ENCODE measurements at places on chromosomes 16 and 17.

DNA sequence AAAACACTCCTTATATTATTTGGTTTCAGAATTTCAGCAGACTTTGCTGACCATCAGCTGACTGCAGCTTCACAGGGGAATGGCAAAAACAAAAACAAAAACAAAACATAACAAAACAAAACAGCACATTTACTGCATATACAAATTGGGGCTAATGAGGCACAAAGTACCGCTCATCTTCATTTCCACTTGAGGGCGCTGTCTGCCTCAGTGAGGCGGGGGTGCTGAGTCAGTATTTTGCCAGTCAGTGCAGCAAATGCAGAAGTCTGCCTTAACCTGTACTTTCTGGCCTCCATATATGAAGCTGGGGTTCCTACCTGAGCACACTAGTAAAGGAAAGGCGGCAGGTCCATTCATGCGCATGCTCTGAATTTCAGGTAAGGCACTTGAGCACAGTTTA is 13.5 kb upstream of the DYNLRB2 start:
- peak; percentile 65 for DNase-seq

DNA sequence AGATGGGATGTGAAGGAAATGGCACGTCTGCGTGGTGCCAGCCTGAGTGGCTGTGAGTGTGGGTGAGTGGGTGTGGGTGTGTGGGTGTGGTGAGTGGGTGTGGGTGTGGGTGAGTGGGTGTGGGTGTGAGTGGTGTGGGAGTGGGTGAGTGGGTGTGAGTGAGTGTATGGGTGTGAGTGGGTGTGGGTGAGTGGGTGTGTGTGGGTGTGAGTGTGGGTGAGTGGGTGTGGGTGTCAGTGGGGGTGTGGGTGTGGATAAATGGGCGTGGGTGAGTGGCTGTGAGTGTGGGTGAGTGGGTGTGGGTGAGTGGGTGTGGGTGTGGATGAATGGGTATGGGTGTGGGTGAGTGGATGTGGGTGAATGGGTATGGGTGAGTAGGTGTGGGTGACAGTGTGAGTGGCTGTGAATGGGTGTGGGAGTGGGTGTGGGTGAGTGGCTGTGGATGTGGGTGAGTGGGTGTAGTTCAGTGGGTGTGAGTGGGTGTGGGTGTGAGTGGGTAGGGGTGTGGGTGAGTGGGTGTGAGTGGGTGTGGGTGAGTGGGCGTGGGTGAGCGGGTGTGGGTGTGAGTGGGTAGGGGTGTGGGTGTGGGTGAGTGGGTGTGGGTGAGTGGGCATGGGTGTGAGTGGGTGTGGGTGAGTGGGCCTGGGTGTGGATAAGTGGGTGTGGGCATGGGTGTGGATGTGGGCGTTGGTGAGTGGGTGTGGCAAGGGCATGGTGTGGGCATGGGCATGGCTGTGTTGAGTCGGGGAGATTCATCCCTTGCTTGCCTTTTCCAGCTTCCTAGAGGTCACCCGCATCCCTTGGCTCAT is 80.8 kb downstream of the ZDHHC7 start:
- no peak for DNase-seq

GRCh38 chr16:5905935-5906334 is 808.3 kb upstream of the EEF2KMT start:
- no peak for DNase-seq

- no peak for DNase-seq
Observed at GRCh38 chr17:78117027-78117981, 11.3 kb downstream of the TMC6 start.

GRCh38 chr17:45228763-45229539 is 7.3 kb downstream of the FMNL1 start:
- DNase-seq: peak; percentile 90

DNA sequence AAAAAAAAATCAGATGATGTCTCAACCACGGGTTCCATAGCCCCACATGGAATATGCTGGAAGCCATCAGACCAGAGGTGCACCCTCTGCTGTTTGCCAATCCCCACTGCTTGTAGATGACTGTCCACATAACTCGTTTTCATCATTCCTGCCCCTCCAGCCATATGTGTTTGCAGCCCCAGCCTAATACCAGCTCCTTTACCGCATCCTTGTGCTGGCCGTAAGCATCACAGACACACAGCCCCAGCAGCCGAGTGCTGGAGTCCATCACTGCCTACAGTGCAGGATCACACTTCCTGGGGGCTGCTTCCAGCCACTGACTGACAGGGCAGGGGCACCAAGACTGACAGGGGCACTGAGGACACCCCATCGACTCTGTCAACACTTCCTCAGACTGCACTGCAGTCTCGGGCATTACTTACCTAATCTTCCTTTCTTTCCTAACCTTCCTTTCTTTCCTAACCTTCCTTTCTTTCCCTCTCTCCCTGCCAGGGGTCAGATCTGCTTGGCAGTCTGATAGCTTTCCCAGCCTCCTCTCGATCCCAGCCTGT is 5.0 kb downstream of the RCVRN start:
- DNase-seq: no peak

DNA sequence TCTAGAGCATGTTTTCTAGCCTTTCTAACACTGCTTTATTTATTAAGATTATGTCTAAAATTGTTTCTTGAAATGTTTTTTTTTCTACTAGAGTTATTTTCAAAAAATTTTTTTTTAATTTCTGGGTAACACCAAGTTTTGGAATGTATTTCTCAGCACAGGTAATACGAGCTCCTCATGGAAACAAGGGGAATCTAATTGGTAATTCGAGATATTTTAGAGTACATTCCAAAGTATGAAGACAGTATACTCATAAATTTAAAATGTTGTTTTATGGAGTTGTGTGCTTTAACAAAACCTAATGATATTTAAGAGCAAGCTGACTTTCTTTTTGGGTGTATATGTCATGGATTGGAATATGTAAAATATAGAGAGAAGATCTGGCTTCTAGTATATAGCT is 42.4 kb downstream of the OMG start:
- no peak for DNase-seq

DNA sequence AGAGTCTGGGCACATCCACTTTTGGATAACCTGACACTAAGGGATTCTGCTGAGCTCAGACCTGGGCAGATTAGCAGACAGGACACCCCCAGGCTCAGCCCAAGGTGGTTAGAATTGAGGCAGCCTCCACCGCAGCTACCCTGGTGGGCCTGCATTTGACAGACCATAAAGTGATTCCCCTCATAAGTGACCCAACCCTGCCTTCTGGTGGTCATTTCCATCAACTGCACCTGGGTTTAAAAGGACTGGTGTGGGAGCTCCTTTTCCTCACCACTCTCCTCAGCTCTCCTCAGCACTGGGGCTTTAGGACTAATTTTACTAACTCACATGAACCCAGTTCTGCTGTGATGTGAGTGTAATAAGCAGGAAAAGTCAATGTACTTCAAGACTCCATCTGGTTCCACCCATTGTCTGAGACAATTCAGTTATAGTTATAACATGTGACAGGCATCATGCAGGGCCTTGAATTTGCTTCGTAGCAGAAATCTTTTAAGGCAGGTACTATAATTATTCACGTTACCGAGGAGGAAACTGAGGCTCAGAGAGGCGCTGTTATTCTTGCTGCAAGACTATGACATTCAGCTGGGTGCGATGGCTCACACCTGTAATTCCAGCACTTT is 42.5 kb downstream of the MYH3 start:
- no peak for DNase-seq

DNA sequence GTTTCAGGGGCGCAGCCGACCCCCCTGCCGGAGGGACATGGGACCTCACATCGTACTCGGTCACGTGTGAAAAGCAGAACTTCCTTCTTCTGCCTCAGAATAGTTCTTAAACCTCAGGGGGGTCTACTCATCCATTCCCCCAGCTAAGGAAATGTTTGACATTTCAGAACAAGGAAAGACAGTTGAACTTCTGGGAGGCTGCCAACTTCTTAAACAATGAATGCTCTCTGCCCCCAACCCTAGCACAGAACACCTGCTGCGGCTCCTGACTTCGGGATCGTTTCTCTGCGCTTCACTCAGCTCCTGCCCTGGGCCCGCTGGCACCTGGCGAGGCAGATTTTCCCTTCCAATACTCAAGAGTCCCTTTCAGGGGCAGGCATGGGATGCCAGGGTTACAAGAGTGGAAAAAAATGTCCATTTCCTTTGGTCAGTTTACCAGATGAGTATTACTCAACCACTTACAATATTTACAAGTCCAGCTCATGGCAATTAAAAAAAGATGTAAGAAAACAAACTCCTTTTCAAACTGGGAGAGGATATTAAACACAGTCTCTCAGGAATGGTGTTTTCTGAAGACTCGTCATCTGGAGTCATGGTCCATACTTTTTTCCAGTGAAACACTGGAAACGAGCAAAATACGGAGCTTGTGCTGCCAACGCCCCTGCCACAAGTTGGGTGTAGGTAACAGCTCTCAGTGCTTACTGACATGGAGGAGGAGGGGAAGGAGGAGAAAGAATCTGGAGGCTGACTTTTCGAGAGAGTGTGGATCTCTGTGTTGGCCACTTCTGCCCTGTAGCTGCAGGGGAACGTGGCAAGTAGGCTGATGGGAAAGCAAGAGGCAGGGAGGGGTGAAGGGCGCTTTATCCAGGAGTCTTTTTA is 235.7 kb downstream of the NTN1 start:
- DNase-seq: no peak

DNA sequence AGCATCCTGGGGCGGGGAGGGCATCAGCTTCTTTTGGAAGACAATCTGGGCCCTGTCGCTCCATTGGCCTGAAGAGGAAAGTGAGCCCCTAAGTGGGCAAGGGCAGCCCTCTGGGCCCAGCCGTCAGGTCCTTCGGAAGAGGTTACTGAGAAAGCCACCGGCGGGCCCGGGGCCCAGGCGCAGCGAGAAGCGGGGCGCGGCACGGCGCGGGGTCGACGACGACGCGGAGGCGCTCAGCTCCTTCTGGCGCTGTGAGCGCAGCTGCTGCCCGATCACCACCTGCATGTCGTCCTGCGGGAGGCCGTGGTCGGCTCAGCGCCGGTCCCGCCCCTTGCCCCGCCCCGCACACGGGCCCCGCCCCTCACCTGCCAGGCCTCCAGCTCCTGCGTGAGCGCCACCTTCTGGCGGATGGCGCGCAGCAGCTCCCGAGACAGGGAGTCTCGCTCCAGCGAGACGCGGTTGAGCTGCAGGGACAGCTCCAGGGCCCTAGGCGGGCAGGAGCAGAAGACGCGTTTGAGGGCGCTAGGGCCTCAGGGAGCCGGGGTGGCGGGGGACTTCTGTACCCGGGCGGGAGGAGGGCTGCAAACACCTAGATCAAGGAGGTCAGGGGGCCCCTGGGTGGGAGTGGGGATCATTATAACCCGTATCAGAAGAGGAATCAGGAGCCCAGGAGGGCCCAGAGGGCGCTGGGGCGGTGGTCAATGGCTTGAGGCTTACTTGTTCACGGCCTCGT is 4.3 kb downstream of the THOC6 start:
- DNase-seq: peak; percentile 88

GRCh38 chr16:15933781-15934180 is 15.6 kb upstream of the ABCC1 start:
- DNase-seq: no peak

GRCh38 chr16:51576498-51577195 is 425.6 kb upstream of the SALL1 start:
- DNase-seq: no peak

- no peak for DNase-seq
Observed at GRCh38 chr17:78812855-78813254, 27.8 kb downstream of the USP36 start.

DNA sequence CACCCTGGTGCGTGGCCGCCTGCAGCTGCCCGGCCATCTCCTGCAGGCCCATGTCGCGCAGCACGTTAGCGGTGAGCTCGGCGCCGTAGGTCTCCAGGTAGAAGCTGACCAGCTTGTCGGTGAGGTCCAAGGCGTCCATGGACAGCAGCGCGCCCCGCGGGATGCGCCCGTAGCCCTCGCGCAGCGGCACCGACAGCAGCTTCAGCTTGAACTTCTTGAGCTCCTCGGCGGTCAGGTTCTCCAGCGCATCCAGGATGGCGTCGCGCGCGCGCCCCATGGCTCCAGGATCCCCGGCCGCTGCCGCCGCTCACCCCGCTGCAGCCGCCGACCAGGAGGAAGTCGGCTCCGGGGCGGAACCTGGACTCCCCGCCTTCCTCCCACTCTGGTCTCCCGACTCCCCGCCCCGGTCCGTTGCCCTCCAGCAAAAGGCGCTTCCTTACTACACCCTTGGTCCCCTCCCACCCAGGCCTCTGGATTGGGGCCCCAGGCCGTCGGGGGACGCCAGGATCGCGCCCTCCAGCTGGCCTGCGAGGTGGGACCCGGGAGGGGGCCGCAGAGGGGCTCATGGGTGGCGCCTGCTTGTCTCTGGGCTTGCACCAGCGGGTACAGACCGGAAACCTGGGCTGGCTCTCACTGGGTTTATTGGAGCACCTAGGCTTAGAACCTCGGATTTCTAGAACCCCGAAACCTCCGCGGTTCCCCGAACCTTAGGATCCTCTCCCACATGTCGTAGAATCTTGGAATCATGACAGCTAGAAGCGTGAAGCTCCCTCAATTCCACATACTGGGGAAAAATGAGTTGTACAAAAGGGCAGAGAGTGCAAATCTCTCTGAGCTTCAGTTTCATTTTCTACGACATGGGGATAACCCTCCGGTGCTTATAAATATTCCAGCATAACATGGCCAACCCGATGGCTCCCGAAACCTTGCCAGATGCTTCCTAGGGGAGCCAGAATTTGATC is at the start of gene PYCARD:
TSS of gene PYCARD (minus strand) at position 347 of the 962 bp plus-strand sequence. CDS start at position 277, 70 bp downstream.
- no peak for DNase-seq

GRCh38 chr17:82703935-82704865 is 5.7 kb upstream of the RAB40B start:
- no peak for DNase-seq

DNA sequence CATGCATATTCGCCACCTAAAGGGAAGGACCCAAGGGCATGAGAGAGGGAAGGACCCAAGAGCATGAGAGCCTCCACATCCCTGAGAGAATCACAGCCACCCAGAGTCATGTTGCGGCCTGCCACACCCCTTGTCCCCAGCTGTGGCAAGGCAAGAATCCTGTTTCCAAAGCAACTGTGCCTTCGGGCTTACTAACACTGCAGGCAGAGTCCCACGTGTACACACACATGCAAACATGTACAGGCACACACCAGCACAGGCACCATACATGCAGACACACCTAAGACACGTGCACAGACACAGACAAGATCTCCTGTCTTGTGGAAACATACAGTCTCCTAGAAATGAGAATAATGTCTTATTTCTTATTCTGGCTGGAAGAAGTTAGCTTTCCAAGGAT is 92.4 kb upstream of the CDYL2 start:
- DNase-seq: no peak

DNA sequence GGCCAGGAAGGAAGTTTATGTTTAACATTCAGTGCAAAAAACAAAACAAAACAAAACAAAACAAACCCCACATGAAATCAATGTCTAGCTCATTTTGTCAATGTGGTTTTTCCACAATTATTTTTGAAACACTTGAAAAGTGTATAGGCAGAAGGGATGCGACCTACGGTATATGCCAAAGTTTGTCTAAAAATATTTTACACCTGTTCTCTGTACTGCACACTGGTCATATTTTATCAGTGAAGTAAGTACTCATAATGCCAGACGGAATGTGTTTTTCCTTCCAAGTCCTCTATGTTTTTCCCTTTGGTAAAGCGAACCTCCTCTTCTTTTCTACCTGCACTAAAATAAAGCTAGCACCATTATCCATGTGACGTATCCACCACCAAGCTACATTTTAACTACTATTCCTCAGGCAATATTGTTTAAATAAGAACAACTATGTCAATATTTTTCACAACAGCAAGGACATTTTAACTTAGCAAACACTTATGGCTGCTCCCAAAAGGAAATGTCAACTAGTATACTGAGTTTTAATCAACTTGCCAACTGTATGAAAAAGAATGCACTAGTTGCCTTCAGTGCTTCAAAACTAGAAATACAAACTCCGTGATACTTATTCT is 10.3 kb downstream of the TOB1 start:
- DNase-seq: no peak

- DNase-seq: peak; percentile 71
Observed at GRCh38 chr17:2087597-2088211, 32.8 kb downstream of the HIC1 start.
